ENCODE measurements at places on chromosomes 2 and 18.
A peak's percentile ranks its signal among the peaks of the same experiment; 100 is the strongest.

- DNase-seq: no peak
These were observed 35.7 kb downstream of the AMER3 start for GRCh38 chr2:130790804-130791616.

DNA sequence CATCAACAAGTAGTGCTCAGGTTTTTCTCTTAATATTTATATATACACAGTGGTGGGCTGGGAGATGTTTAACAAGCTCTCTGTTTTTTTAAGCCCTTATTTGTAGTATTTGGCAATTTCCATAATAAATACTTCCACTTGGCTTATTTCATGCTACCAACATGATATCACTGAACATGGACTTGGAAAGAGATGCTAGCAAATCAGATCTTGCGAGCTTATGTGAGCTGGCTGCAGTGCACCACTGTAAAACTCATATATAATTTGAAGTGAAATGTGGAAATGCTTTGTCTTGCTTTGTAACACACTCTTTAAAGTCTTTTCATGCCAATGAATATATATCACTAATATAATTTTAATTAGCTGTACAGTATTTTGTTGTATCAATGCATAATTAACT is 155.7 kb downstream of the ALK start:
- DNase-seq: no peak

DNA sequence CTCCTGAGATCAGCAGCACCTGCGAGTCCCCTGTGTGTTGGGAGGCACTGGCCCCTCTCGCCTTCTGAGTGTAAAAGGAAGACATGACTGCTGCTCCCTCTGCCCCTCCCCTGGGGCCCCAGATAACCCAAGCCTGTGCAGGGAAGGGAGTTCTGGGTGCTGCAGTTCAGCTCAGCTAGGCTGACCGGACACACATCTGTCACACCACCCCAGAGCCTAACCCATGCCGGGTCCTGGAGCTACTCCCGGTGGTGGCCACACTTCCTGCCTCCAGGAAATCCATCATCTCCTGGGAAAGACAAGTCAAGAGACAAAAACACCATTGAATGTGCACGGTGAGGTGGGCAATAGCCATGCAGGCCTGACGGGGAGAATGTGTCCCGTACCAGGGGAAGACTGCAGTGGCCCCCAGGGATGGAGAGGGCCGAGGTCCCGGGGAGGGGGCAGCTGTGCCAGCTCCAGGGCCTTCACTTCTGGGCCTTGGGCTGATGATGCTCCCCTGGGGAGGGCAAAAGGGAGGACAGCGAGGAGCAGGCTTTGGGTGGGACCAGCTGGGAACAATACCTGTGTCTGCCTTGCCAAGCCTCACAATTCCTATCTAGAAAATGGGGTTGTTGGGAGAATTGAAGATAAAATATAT is 210.6 kb downstream of the TFCP2L1 start:
- no peak for DNase-seq

GRCh38 chr2:158046121-158046880 is 55.4 kb upstream of the UPP2 start:
- no peak for DNase-seq

GRCh38 chr18:76658627-76659026 is 163.6 kb upstream of the ZNF516 start:
- DNase-seq: peak; percentile 21

DNA sequence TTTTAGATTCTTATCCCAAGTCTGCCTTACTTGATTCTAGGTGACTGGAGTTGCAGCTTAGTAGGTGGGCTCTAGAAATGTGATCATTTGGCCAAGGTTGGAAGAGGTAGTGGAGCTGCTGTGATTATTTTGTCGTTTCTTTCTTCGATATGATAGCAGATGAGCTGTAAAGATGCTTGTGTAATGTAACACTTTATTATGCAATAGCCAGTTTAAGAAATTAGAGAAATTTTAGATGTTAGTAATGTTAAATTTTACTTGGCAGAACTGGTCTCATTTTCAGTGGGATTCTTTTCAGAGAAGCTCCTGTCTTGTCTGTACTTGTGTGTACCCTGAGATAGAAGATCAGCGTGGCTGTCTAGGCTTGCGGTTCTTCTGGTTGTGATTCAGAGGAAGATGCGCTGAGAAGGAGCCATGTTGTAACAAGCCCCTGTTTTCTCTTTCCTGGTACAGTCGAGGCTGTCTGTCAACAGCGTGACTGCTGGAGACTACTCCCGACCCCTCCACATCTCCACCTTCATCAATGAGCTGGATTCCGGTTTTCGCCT is 9.3 kb downstream of the TSN start:
- no peak for DNase-seq

GRCh38 chr2:230124235-230124634 is 55.5 kb upstream of the SLC16A14 start:
- DNase-seq: no peak

DNA sequence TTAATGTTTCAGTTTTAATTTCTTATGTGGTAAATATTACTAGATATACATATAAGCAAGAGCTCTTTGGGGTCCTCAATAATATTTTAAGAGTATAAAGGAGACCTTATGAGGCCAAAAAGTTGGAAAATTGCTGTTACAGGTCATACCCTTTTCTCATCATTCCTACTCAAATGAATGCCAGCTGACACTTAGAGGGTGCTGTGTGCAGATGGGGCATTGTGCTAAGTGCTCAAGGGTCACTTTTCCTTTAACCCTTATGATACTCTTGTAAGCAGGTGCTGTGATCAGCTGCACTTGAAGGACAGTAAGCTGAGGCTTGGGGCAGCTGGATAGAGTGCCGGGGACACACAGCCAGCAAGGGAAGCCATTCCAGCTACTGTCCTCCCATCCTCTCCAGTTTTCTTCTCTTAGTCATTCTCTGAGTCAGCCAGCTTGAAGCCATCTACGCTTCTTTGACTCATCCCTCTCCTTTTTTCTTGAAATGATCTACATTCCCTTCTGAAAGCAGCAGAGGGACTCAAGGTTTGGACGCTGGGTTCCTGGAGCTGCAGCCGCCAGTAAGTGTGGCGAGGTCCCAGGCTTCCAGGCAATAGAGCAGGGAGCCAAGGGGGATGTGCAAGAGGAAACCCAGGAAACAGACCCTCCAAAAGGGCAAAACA is 42.0 kb upstream of the CREB1 start:
- DNase-seq: no peak

DNA sequence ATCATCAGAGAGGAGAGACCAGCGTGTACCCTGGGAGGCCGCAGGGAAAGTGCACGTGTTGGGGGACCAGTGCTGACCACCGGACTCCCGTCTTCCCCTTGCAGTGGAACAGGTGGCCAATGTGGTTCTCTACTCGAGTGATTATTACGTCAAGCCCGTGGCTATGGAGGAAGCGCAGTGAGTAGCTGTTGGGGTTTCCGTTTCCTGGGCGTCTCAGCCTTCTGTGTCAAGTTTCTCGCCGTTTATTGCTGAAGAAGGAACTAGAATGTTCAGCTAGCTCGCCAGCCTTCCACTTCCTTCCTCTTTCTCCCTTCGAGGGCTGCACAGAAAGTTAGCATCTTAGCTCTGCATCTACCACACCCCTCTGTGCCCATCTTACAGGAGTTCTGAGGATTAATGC is 22.8 kb upstream of the DGKD start:
- peak; percentile 78 for DNase-seq

GRCh38 chr18:28438381-28438780 is 261.5 kb upstream of the CDH2 start:
- no peak for DNase-seq

- peak; percentile 53 for DNase-seq
These were observed 122.8 kb downstream of the ARL4C start for GRCh38 chr2:234374150-234374508.

GRCh38 chr2:64839844-64840243 is 149.4 kb upstream of the SLC1A4 start:
- peak; percentile 53 for DNase-seq

GRCh38 chr18:54606835-54607212 is 15.8 kb downstream of the DYNAP start:
- DNase-seq: no peak

DNA sequence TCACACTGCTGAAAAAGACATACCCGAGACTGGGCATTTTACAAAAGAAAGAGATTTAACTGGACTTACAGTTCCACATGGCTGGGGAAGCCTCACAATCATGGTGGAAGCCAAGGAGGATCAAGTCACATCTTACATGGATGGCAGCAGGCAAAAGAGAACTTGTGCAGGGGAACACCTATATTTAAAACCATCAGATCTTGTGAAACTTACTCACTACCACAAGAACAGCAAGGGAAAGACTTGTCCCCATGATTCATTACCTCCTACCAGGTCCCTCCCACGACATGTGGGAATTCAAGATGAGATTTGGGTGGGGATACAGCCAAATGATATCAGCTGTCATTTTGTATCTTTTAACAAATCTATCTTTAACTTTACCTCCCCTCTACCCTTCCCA is 251.1 kb upstream of the RASGRP3 start:
- no peak for DNase-seq

DNA sequence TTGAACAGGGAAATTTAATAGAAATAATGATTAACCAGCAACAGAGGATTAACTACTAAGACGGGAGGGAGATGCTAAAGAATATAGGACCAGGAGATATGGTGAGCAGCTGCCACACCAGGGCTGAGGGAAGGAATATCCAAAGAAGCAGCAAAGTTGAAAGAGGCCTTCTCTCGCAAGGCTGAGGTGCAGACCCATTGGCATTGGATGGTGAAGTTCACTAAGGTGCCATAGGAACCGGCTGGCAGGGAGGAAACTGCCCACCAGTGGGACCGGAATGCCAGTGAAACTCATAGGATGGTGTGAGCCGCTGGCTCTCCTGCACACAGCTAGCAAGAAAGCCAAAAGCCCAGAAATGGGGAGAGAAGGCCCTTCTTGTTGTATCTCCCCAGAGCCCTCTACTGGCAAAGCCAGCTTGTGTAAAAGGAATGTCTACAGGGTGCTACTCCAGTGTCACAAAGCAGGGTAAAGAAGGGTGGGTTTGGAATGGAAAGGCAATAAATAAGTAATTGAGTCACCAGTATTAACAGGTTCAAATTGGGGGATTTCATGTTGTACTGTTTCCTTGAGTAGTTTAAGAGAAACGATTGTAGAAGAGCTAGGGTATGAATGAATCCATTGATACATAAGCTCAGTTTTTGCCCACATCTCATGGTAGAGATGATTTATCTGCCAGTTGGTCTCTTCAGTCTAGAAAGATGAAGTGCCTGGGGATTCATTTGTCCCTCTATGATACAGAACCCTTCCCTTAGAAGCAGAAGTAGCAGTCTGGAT is 36.0 kb downstream of the FARP2 start:
- DNase-seq: peak; percentile 34

GRCh38 chr2:20052861-20053281 is 1.4 kb upstream of the LAPTM4A start:
- peak; percentile 49 for DNase-seq

DNA sequence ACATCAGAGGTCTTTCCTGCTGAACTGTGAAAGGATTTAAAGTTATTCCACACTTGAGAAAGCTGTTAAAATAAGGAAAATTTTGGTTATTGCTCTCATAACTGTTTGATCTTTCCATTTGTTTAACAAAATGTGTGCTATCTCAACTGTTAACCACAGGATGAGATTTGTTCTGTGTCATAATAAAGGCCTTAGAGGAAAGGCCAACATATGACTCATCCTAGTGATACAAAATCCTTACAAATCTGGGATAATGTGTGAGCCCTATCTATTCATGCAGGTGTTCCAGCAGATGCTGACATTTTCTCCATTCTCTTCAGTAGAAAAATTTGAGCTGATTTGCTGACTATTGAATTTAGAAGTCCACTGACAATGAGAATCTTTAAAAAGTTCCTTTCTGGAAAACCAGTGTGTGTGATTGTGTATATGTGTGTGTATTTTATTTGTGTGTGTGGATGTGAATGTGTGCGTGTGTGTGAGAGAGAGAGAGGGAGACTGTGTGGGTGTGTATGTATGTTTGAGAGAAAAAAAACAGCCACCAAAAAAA is 1111.9 kb upstream of the GYPC start:
- DNase-seq: no peak

- no peak for DNase-seq
These were observed 9.5 kb upstream of the SMAD7 start for GRCh38 chr18:48959921-48960920.

DNA sequence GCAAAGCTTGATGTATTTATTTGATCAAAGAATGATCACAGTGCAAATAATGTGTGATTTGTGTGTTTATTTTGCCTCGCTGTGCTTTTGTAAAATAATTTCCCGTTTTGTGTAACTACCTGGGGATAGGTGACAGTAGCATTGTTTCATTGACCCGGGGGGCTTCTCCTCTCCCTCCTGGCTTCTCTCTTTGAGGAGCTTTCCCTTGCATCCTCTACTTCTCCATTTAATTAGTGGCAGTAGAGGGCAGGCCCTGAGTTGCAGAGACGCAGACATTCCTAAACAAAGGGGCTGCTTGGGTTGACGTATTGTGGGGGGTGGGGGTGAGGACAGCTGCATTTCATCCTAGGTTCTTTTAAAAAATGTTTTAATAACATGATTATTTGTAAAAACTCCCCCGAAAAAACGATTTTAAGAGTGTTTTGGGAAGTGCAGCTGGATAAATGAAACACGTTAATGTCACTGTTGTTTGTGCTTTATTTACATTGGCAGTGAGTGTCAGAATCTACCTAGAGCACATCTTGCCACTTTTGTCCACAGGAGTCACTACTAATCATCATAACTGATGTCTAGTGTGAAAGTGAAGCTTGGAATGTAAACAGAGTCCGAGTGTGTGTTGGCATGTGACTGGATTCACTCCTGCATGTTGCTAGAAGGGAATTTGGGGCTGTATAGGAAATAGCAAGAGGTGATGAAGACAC is 2.2 kb downstream of the NEDD4L start:
- DNase-seq: no peak

DNA sequence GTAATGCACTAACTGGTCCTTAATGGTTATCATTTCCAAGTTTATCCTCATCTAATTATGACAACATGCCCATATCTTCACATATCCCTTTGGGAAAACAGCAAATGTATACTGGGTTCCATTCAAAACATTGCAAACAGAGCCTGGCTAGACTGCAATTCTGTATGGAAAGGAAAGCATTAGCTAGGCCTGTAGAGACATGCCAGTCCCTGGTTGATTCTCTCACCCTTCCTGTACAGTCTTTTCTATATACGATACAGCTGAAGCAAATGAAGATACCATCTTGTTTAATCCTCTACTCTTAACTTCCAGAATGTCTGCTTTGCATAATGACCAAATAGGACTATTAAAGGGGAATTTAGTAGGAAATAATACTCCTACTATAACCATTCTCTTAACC is 294.4 kb upstream of the MC4R start:
- DNase-seq: no peak

GRCh38 chr18:63229971-63230370 is 89.6 kb downstream of the BCL2 start:
- DNase-seq: no peak

GRCh38 chr2:9637330-9637729 is 6.5 kb upstream of the YWHAQ start:
- no peak for DNase-seq

Measured in activated naive CD4-positive, alpha-beta T cell treated with anti-CD3 and anti-CD28 coated beads for 36 hours (primary cell).